Stimulated activated CD8-positive, alpha-beta memory T cell treated with anti-CD3 and anti-CD28 coated beads, Interleukin-7, amount 100 ng/mL, for 1 hour (primary cell): ENCODE measurements at places on chromosomes 16 and 17.

GRCh38 chr17:79071161-79071740, 3.4 kb upstream of the ENGASE start:
- DNase-seq = no peak

DNA sequence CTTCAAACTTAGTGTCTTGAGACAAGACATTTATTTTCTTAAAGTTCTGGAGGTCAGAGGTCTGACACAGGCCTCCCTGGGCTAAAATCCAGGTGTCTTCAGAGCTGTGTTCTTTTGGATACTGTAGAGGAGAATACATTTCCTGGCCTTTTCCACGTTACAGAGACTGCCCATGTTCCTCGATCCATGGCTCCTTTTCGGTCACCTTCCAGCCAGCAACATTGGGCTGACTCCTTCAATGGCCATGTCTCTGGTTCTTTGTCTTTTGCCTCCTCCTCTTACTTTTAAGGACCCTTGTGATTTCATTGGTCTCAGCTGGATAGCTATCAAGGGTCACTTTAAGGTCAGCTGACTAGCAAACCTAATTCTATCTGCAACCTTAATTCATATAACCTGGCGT, 212.4 kb downstream of the WWOX start:
- no peak for DNase-seq

GRCh38 chr16:58345574-58346354, 46.5 kb upstream of the GINS3 start:
- DNase-seq = no peak

GRCh38 chr17:48605991-48606891, 1.5 kb upstream of the HOXB6 start:
- no peak for DNase-seq

GRCh38 chr17:14101976-14102375, 32.7 kb downstream of the COX10 start:
- DNase-seq = no peak

DNA sequence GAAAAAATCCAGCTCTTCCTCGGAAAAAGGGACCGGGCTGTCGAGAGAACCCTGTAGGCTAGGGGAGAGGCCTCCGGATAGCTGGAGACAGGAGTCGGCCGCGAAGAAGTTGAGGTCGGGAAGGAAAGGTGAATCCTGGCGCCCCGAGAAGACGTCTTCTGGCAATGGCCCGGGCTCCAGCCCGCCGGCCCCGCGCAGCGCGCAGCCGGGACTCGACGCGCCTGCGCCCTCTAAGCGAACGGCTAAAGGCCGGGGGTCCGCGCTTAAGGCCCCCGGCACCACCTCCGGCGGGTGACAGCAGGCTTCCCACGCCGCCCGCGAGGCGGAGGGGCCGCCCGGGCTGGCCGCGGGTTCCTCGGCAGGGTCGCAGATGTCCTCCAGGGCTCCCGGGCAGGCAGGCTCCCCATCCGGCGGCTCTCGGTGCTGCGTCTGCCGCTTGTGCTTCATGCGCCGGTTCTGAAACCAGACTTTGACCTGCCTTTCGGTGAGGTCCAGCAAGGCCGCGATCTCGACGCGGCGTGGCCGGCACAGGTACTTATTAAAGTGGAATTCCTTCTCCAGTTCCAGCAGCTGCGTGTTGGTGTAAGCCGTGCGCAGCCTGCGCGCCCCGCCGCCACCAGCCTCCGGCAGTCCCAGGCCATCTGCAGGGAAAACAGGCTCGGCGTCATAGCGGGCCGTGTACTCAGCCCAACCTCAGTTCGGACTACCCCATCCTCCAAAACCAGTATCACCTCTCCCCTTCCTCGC, 1.6 kb downstream of the HOXB2 start:
- no peak for DNase-seq

DNA sequence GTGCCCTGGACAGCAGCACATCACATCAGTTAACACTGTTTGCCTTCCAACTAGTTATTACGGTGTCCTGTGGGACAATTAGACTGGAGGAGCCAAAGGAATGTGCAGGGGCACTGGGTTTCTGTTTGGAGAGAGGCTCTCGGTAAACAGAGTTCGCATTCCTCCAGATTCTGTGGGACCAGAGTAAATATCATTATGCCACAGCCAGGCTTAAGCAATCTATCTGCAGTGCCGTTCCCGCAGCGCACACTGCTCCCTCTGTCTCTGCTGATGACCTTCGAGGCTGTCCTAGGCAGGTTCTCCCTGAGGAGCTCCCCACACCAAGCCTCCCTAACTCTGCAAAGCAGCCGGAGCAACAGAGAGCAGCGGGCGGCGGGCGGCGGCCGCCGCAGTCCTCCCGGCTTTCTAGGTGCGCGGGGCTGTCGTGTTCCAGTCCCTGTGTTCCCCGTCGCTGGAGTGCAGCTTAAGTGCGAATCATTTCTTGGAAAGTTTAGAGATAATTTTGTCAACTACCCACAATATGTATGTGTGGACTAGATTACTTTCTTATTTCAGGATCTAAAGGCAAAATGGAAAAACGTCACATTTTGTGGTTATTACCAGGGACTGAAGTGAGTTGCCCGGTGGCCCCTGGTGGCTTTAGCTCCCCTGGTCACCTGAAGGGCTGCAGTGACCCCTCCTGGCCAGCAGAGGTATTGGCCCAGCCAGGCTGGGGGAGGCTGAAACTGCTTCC, 43.3 kb downstream of the PGS1 start:
- DNase-seq = peak; percentile 60

DNA sequence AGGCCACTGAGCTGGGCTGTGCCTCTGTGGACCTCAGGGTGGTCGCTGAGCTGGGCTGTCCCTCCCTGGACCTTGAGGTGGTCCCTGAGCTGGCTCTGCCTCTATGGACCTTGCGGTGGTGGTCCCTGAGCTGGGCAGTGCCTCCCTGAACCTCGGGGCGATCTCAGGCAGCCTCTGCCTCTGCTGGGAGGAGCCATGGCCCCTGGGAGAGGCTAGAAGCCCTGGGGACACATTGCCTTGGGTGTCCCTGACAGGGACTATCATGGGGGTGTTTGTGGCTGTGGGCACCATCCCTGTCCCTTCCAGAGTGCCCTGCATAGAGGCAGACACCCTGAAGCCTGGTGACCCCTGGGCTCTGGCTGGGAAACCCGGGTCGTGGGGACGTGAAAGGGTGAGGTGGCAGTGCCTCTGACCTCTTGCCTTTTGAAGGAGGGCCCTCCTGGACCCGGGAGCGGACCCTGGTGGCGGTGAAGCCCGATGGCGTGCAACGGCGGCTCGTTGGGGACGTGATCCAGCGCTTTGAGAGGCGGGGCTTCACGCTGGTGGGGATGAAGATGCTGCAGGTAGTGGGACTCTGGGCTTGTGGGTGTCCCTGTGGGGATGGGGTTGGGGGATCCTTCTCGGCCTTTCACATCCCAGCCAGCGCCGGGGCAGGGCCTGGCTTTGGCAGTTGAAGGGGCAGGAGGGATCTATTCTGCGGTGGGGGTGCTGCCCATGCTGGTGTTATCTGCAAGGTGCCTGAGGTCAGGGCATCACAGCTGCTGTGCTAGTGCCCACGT, 1.8 kb downstream of the NME4 start:
- DNase-seq = no peak

- no peak for DNase-seq
Measured at GRCh38 chr17:77654296-77654695, 304.2 kb upstream of the TNRC6C start.

DNA sequence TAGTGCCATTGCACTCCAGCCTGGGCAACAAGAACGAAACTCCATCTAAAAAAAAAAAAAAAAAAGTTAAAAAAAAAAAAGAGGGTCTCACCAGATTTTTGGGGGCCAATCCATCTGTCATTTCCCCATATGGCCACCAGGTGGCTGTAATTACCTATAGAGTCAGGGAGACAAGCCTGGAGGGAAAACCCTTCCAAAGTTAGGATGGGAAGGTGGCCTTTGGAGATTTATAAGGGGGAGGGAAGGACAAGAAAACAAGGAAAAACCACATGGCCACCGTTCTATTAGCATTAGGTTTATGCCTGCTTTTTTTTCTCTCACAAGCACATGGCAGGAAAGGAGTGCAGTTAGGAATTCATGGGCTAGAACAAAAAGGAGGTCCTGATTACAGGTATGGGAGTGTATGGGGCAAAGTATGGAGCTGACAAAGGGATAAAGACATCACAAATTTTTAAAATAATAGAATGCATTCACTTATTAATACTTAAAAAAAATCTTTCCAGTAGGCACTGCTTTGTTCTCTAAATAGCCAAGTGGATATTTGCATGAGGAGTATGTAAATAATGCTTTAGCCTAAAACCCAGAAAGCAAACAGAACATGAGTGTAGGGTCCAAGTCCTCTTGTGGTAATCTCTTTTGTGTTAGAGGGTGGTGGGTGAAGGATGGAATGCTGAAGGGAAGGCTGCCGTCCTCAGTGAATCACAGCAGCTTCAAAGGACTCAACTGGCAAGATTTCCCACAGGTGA, 5.1 kb downstream of the CYB5D1 start:
- DNase-seq = no peak

DNA sequence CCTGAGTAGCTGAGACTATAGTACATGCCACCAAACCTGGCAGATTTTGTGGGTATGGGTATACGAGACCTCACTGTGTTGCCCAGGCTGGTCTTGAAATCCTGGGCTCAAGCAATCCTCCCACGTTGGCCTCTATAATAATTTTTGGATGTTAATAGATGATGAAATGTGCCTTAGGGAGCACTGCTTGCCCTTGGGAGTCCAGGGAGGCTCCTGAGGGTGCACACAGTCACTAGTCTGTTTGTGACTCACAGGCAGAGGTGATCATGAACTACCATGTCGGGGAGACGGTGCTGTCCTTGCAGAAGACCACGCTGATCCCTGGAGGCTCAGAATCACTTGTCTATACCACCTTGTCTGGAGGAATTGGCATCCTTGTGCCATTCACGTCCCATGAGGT, 46.1 kb downstream of the SF3B3 start:
- no peak for DNase-seq

DNA sequence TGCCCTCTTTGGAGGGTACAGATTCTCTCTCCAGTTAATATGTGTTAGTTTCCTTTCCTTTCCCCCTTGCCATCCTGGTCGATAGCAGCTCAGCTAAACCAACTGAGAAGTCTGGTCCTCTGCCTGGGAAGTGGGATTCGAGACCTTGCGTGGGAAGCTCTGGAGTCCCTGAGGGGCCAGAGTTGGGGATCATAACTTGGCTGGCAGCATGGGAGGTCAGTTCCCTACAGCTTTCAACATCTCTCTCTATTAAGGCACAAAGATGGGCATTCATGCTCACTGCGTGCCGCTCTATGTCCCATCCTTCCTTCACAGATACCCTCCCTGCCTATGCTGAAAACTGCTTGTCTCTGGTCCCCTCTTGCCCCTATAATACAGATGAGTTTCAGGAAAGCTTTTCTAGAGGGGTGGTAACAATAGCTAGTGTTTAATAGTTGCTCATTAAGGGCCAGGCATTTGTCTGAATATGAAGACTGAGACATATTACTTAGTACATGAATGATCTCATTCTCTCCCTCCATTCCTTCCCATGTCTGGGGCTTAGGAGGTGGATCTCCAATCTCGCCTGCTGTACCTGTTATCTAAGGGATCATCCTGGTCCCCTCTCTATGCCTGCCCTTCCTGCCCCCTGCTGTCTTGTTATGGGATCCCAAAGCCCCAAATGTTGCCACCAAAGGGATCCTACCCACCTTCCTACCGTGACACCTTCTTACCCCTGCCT, 10.8 kb downstream of the THRA start:
- DNase-seq = no peak

DNA sequence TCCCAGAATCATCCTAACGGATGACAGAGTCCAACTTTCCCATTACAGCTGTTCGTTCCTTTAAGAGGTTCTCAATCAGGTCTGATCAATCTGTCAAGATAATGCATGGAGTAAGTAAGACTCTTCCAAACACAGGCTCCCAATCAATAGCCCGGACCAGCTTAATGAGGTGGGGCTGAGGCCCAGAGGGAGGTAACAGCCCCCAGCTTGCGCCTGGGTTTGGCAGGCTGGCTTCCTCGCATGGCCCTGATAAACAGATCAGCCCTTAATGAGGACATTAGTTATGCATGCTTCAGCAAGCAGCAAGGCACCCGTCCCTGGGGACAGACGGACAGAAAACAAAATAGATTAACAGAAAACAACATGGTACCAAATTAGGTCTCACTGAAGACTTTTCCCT, 145.7 kb downstream of the ZFHX3 start:
- no peak for DNase-seq

- DNase-seq = peak; percentile 39
Measured at GRCh38 chr17:45584092-45585036, 93.8 kb upstream of the PLEKHM1 start.

DNA sequence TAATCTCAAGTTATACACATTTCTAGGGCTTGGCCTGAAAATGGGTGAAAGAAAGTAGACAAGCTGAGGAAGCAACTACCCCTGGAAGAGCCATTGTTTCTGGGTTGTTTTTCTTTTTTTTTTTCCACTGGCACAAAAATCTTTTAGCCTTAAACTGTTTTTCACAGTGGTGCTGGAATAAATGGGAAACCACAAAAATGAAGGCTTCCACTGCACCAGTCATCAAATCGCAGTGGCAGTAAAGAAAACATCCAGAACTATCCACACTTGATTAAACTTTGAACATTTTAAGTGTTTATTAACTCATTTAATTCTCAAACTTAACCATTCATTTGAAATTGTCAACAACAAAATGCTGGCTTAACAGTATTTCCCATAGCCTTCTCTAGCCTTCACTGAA, 14.3 kb downstream of the CMTM4 start:
- DNase-seq = no peak

DNA sequence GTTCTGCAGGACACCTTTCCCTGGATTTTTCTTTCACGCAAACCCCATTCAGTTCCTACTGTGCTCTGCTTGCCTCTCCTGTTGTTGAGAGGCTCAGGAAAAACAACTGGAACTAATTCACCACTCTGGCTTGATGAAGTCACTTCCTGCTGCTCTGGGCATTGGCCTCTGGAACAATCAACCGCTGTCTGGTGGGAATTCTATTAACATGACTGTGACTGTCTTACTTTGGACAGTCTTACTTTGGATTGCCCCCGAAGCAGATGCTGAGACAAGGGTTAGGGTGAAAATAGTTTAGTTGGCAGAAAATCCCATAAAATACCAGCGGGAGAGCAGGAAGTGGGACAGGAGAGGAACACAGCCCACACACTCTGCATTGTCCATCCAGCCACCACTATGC, 90.0 kb upstream of the HSBP1 start:
- no peak for DNase-seq

- no peak for DNase-seq
Measured at GRCh38 chr17:43671031-43671692, 9.4 kb upstream of the MEOX1 start.
